ENCODE measurements at places on chromosomes 5 and 9. TPM values are rescaled to one million over a fixed set of nuclear protein-coding genes. Genes with fewer than 3 reads are reported as not detected.

GRCh38 chr5:55897905-55898304, 46.7 kb downstream of the IL31RA start:
- peak; percentile 62 for DNase-seq

DNA sequence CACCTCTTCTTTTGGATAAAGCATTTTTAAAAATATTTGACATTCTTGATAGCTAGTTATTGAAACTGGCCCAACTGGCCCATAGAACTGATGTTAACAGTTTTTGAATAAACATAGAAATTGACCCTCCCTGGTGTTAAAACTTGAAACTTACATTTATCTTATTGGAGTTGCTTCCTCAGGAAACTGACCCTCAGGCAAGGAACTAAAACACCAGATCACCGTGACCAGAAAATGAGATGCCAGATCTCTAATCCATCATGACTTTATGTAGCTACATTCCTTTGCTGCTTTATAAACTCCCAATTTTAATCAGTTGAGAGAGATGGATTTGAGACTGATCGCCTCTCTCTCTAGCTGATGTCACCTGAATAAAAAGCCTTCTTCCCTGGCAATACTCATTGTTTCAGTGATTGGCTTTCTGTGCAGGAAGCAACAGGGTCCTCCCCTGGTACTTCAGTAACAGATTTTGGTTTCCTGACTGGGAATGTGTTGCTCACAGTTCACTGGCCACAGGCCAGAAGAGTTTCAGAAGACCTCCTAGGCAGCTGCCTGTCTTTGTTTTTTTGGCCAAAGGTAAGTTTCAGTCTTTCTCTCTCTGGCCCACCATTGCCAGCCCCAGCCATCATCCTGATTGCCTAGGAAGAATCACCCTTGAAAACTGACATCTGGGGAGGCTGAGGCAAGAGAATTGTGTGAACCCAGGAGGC, 212.4 kb downstream of the DTWD2 start:
- no peak for DNase-seq

DNA sequence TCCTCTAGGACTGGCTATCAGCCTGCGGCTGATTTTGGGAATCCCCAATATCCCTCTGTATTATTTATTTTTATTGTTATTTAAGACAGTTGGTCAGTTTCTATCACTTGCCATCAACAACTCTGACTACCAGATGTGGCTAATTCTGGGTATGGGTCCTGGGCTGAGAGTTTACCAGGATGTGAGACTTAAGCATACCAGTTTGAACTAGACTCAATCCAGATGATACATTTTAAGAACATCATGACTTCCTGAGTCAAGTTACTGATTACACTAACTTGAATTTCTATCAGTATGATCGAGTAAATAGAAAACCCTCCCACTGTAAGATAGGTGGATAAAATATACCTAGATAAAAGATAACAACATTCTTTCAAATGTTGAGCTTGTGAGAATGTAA, 634.0 kb downstream of the MAT2B start:
- no peak for DNase-seq

DNA sequence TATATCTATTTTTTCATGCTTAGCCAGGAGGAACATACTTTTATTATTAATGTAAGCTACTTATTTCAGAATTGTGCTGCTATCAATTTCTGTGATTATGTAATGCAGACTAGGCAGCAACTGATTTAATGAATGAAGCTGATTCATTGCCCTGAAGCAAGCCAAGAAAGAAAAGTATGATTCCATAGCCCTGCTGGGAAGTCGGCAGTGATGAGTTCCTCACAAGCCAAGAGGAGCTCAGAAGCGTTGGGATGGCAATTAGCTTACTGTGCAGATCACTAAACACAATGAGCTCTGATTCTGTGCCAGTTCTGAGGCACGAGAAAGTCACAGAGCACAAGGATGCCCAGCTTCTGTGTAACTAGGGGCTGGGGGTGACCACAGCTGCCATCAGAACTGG, 254.3 kb upstream of the KLF9 start:
- no peak for DNase-seq

DNA sequence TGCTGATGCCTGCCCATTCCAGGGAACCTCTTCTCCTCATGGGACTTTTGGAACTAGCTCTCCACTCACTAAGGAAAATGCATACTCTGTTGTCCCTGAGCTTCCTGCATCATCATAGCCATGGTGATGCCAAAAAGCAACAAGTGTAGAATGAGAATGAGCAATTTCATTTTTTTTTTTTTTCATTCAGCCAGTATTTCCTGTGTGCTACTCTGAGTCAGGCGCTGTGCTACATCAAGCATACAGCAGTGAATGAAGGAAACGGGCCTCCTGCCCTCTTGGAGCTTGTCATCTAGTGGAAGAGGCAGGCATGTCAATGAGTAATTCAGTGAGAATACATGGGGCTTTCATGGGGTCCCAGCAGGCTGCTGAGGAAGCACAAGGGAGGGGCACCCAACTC, 483.1 kb downstream of the BNC2 start:
- peak; percentile 28 for DNase-seq

DNA sequence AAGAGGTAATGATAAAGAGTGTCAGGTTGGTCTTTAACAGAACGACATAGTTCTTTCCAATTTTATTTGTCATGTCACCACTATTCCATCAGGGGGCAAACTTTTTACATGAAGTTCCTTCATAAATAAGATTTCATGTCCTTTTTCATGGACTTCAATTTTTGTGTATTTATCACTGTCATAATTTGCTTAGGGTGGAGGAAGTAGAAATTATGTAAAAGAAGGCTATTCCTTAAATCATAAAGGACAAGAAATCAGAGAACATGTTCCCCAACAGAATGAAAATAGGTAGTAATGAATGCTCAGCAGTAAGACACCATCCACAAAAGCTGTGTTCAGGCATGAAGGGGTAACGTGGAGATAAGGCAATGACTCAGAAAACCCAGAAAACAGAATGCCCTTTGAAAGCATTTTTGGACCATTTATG, 72.7 kb downstream of the ZFAND5 start:
- peak; percentile 49 for DNase-seq

DNA sequence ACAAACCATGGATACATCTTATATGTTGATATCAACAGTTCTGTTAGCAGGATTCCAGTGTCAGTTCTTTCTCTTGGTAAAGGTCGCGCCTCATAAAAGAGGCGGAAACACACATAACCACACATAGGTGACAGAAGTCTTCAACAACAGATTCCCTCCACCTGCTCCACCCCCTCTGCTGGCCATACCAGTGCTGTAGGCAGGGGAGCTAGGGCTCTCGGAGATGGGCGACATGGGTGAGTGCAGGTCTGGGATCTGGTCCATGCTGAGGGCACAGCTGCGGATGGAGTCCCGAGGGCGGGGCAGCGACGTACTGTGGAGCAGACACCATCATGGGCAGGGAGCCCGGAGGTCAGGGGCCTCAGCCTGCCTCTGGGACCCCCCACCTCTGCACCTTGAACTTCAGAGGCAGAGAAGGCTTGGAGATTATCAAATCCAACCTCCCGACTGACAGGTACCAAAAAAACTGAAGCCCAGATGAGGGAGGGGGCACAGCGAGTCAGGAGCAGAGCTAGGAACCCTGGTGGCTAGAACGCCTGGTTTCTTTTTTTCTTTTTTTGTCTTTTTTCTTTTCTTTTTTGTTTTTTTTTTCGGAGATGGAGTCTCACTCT, 12.0 kb upstream of the TOR2A start:
- DNase-seq: no peak

DNA sequence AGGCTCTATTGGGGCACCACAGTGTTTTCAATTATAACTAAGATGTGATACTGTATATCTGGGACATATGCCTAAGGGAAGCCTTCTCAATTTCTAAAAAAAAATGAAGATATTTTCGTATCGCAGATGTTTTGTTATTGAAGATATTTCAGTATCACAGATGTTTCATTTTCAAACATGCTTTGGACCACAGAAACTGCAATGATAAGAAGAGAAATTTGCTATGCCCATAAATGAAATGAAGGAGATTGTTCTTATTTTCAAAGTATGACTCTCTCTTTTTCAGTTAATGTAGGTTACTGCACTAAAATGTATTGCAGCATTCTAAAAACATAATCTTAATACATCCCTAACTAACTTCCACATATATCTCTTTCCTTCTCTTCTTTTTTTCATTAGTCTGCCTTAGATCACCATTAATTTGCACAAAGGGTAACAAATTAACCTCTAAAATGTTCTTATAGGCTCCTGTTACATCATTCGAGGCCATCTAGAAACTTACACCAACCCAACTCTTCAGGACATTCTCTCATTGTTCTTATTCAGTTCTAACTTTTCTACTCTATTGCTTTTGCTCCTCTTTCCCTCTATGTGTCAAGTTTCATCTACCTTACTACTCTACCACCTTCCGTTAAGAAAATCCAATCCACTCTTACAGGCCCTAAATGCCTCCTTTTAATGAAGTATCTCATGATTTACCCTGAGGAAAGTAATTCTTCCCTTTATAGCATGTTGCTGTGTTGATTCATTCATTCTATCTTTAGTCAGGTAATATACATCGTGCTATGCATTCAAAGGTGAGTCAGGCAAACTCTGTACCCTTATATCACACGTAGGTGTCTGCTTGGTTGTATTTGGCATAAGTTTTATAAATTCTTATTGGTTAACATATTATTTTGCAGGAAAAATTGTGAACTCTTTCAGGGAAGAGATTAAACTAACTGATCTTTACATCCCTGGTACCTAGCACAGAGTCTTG, 70.5 kb downstream of the ST8SIA4 start:
- no peak for DNase-seq

DNA sequence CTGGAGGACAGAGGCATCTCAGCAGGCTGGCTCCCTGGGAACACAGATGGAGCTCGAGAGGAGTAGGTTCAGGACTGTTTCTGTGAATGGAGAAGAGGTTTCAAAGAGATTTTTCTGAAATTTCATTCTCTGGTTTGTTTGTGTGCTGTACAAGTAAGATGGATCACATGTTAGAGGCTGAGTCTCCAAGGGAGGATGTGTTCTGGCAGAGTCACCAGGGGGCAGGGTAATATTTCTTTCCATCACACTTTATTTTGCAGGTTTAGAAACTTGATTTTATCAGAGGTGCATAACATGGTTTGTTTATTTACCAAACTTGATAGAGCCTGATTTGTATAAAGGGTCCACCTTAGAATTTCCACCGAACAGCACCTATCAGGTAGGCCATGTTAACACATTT, 69.2 kb upstream of the ARL15 start:
- DNase-seq: no peak

DNA sequence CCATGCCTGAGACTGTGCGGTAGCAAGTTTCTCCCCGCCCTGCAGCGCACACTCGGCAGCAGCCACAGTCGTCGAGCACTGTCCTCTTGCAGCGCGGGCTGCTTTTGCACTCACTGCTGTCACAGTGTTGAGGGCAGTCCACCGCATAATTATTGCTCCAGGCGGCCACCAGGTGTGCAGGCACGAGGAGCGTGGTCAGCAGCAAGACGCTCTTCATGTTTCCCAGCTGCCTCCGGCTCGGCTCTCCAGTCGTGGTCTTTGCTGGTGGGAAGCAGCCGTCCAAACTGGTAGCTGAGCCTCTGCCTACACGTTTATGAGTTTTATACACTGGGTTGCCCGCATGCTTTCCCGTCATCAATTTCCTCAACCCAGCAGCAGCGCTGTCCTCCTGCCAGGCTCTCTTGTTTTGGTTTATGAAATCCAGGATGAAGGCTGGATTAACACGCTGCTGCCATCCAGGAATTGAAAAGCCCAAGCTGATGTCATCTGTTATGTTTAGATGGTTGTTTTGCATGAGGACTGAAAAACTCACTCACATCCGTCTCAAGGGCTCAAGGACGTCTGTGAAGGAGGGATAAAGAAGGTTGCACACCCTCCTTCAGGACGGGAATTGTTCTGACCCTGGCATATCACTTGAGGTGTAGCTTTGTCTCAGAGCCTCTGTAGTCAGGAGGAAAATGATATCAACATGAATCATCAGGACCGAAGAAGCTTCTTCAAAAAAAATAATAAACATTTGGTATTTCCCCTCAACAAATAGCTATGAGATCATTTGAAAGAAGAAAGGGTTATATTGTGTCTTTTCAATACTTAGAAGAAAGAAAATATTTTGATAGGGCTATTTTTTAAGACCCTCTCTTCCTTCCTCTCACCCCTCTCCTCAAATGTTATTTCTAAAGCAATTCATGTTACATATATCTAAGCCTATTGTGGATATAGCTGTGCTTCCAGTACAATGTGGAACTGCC, at the start of gene ESM1:
ESM1 (minus strand) TSS at position 293 of the 968 bp plus-strand sequence; CDS start at position 217, 76 bp downstream.
- DNase-seq: peak; percentile 87

DNA sequence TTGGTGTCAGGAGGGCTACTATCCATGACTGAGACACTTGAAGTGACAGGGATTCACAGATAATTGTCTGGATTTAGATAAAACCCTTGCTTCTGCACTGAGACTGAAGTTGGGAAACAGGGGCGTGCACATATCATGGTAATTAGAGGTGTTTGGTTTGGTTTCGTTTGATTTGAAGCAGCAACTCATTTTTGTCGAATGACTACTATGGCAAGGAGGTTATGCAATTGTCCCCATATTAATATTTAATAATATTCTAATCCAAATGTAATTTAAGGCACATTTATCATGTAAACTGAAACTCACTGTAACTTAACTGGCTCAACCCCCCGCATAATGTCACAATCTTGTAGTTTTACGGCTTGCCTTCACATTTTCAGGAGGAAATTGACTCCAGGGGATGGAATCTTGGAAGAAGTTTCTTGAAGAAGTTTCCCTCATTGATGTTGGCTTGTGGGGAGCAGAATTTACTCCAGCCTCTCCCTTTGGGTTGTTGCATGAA, 12.5 kb downstream of the ZNF366 start:
- DNase-seq: no peak

DNA sequence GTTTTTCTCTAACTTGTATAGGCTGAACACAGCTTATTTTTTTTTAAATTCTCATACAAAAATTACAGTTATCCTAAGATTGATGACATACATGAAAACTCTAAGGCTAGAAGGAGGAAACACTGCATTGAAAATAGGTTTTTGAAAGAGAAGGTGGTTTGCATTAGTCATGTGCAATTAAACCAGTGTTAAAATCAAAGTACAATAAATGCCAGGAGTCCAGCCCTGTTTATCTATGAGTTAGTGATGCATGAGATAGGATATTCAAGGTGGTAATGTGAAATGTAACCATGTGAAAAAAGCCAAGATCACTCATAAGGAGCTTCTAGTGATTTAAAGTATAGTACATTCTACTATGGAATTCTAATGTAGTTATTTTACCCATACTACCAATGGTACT, 444.9 kb upstream of the CYLC2 start:
- no peak for DNase-seq

GRCh38 chr9:137272241-137273094, 5.1 kb upstream of the TOR4A start:
- no peak for DNase-seq

GRCh38 chr9:131296460-131296859, 6.9 kb downstream of the PLPP7 start:
- DNase-seq: no peak

Gene ZNF782
- 0.93 TPM for polyA plus RNA-seq

Gene PGM5
- 8.3 TPM for polyA plus RNA-seq

Gene NR6A1
- polyA plus RNA-seq: 0.10 TPM

Gene TXNDC8
- polyA plus RNA-seq: not detected

Gene DCTN3
- 183 TPM for polyA plus RNA-seq

Gene SLC22A4
- 2.5 TPM for polyA plus RNA-seq

Gene SNCAIP
- polyA plus RNA-seq: 15.3 TPM

Gene ERAP2
- 10.6 TPM for polyA plus RNA-seq

Gene PCDHB2
- 0.46 TPM for polyA plus RNA-seq
